ENCODE measurements at places on chromosomes 3 and 15.
A peak's percentile ranks its signal among the peaks of the same experiment; 100 is the strongest.

GRCh38 chr3:155015776-155016436, 64.2 kb upstream of the MME start:
- no peak for DNase-seq

GRCh38 chr3:71226565-71227269, 356.8 kb downstream of the FOXP1 start:
- DNase-seq = peak; percentile 66

- DNase-seq = no peak
Observed at GRCh38 chr3:49111347-49111746, 6.8 kb upstream of the QARS1 start.

- DNase-seq = no peak
Observed at GRCh38 chr15:31366169-31366734, 39.6 kb downstream of the KLF13 start.

- no peak for DNase-seq
Observed at GRCh38 chr3:31249545-31249944, 283.2 kb upstream of the STT3B start.

DNA sequence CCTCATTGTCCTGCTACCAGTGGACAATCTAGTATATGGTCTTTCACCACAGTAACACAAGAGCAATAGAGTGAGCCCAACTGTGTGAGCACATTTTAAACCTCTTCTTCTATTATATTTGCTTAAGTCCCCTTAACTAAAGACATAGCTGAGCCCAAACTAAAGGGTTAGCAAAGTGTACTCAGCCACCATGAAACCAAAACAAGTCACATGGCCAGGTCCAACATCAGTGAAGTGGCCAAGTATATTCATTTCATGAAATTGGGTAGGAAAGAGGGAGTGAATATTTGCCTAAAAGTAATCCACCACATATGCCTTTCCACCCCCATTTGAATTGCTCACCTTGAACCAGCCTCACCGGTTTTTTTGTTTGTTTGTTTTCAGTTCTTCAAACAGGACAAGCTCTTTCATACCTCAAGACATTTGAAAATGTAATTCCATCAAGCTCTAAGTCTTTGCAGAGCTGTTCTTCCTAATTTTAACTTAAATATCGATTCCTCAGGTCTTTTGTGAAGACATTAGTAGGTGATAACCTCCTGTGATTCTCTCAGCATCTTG, 327.0 kb upstream of the SEMA6D start:
- no peak for DNase-seq

- no peak for DNase-seq
Observed at GRCh38 chr15:80967451-80967850, 22.2 kb downstream of the MESD start.

- no peak for DNase-seq
Observed at GRCh38 chr3:45691842-45692241, 2.6 kb downstream of the SACM1L start.

DNA sequence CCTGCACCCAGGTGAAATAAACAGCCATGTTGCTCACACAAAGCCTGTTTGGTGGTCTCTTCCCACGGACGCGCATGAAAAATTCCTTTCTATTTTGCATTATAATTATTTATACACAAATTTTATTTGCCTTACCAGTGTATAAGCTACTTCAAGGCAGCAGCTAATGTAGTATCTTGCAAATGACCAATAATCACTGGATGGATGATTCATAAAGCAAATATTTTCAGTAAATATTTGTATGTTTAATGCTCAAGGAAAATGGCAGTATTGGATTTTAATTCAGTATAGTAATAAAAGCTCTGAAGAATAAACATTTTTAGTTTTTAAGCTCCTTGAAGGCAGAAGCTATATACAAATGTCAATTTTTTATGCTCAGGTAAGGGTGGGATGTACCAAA, 158.7 kb upstream of the NANOGP8 start:
- DNase-seq = no peak

- DNase-seq = no peak
Observed at GRCh38 chr3:56885879-56886278, 84.1 kb upstream of the ARHGEF3 start.

- DNase-seq = no peak
Observed at GRCh38 chr3:10521772-10522441, 16.5 kb upstream of the ATP2B2 start.

- no peak for DNase-seq
Observed at GRCh38 chr3:18446149-18446825, 21.1 kb upstream of the SATB1 start.

GRCh38 chr3:172560026-172560425, 36.8 kb upstream of the TNFSF10 start:
- no peak for DNase-seq

GRCh38 chr15:63465104-63465503, 39.3 kb upstream of the USP3 start:
- DNase-seq = no peak

DNA sequence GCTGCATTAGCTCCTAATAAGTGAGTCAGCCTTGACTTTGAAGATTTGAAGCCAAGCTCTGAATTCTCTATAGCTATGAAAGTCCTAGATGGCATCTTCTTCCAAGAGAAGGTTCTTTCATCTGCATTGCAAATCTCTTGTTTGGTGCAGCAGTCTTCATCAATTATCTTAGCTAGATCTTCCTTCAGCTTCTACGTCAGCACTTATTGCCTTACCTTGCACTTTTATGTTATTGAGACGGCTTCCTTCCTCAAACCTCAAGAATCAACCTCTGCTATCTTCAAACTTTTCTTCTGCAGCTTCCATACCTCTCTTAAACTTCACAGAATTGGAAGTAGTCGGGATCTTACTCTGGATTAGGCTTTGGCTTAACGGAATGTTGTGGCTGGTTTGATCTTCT, 167.6 kb downstream of the SCAPER start:
- DNase-seq = no peak

DNA sequence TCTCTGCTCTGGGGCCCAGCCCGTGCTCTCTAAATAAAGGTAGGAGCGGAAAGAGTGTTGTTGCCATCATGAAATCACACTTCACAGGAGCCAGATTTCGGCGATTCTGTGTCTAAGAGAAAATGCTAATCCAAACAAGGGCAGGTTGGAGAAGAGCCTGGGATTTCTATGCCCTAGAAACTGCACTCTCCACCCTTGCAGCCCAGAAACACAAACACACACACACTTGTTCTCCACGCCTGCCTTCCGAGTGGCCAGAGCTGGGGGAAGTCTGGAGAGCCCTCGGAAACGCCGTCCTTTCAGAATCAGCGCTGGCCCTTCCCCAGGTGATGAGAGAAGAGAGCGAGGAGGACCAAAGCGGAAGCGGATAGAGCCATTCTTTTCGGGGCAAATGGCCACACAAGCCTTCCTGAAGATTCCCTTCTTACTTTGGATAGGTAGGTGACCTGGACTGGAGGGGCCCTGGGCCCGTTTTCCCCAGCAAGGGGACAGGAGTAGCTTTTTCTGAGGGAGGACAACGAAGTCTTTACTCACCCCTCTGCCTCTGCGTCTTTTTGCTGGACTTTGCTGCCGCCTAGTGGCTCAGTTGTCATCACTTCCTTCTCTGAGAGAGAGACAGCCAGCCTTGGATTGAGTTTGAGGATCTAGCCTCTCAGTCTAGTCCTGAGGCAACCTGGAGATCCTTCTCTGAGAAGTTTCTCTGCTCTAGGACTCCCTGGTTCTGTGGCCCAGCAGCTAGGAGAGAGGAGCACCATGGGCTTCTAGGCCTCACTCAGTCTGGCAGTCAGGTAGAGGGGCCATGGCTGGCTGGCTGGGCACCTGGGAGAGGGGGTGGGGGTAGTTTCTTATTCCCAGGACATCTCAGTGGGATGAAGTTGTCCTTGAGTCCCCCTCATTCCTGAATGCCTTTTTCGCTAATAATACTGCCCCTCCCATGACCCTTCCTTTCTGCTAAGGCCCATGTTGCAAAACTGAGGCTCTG, 37.7 kb downstream of the SENP8 start:
- peak; percentile 68 for DNase-seq

GRCh38 chr15:57463360-57463759, 87.1 kb downstream of the CGNL1 start:
- no peak for DNase-seq

GRCh38 chr3:67526246-67526645, 128.2 kb downstream of the SUCLG2 start:
- DNase-seq = no peak

- DNase-seq = no peak
Observed at GRCh38 chr3:169992156-169992555, 25.5 kb downstream of the SEC62 start.

DNA sequence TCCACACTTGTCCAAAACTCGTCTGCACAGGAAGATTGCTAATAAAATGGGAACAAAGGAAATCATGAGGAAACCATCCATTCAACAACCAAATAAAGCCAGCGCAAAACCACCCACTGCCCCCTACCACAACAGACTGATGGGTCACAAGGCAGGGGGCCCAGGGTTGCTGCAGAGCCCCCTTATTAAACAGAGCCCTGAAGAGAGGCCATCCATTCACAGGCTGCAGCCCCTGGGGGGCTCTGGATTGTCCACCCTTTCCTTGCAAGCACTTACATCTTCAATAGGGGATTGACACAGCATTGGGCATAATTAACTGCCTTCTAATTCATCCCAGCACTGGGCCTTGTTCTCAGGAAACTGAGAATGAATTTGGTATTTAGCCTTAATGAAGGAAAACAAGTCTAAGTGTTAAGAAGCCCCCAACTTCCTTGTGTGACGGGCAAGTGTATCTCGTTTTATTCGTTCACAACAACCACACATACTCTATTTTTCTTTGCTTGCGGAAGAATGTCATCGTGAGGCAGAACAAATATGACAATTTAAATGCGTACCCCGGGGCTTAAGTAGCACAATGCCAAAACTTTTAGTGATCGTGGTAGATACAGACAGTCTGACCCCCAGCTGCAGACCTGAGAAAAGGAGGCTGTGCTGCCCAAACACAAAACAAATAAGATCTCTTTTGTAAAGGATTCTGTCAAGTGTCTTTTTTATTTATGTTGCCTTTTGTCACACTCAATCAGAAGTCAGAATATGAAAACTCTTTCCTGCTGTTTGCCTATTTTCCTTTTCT, 144.0 kb downstream of the SEMA6D start:
- DNase-seq = no peak

GRCh38 chr3:62446337-62446940, 73.1 kb upstream of the FEZF2 start:
- DNase-seq = no peak

- DNase-seq = no peak
Observed at GRCh38 chr15:33716025-33716424, 252.3 kb upstream of the CHRM5 start.

GRCh38 chr15:58900631-58901030, 32.8 kb downstream of the SLTM start:
- DNase-seq = no peak

- no peak for DNase-seq
Observed at GRCh38 chr3:133474817-133475216, 75.0 kb downstream of the BFSP2 start.

GRCh38 chr3:53489787-53490458, 4.5 kb upstream of the CACNA1D start:
- no peak for DNase-seq

DNA sequence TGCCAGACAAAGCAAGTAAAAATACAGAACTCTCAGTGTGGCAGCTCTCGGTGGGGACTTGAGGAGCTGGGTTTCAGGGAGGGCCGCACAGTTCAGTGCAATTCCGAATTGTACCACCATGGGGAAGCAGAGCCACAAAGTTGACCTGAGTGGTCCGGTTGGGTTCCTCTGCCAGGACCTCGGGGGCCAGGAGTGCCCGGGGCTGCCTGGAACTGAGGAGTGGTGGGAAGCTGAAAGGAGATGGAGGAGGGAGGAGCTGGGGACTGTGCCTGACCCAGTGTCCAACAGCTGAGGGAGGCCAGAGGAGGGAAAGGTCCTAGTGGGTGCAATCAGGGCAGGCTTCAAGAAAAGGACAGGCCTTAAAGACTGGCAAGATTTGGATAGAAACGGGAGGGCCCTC, 32.2 kb upstream of the TRH start:
- DNase-seq = no peak

DNA sequence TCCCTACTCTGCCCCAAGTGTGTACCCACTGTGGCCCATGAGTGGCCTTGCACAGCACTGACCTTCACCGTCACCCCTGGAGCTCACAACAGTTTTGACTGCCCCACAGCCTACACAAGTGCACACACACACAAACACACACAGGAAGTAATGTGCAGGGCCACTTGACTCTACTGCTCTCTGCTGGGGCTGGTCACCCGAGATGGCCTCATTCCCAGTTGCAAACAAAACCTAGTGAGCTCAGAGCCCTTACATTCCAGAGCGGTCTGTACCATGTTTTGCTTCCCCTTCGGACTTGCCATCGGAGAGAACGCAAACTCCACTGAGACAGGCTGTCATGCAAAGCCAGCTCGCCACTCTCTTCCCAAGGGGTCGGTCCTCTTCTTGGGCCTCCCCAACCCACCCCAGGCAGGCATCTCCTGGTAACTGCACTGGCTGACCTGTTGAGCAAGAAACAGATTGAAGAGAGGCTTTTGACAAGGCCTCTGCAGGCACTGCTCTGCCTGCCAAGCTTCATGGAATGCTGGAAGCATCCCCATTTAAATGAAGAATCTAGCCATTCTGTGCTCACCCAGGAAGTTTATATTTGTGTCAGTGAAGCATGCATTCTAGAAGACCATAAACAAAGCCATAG, 232.0 kb upstream of the IGF1R start:
- DNase-seq = no peak

DNA sequence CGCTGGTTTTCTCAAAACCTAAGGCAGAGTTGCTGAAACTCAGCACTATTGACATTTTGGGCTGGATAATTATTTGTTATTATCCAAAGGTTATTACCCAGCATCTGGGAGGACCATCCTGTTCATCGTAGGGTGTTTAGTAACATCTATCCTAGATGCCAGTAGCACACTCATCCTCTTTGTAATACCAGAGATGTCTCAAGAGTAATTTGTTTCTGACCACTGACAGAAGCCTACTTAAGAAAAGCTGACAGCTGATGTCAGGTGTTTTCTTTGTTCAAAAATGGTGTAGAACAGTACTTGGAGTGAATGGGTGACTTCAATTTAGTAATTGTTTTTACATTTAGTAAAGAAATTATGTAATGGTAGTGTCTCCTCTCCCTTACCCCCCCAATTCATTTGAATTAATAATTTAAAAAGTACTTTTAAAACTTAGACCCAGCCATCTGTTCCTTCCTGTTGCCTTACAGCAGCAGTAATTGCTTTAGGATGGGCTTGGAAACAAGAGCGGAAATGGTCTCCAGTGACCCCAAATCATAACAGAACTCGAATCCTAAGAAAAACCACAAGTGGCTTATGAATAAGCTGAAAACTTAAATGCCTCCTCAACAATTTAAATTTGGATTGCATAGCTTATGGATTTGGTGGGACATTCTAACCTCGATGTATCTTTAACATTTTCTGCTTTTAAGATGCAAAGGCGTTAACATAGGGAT, 105.4 kb downstream of the PTPRG start:
- DNase-seq = no peak

All from stimulated activated CD8-positive, alpha-beta memory T cell treated with anti-CD3 and anti-CD28 coated beads, Interleukin-7, amount 100 ng/mL, for 1 hour (primary cell).